ENCODE measurements at places on chromosomes 2 and 18.

DNA sequence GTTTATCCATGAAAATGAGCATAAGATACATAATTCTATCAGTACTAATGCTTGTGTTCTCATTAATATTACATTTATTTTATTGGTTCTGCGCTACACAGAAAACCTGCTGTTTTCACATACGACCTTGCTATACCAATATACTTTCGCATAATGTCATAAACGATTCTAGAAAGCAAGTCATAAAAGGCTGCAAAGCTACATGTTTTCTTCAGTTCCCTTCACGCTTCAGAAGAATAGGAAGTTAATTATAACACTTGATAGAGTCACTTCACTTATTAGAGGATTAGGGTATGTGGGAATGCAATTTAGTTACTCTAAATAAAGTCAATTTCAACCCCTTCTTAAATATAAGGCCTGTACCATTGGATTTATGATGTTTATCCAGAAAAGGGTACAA lies 29.0 kb downstream of the PSME4 start:
- peak; percentile 22 for DNase-seq

- DNase-seq: no peak
These were observed 1080.5 kb upstream of the ACVR2A start for GRCh38 chr2:146764301-146764700.

GRCh38 chr2:12490641-12491040 lies 226.1 kb upstream of the TRIB2 start:
- no peak for DNase-seq

- no peak for DNase-seq
These were observed 32.3 kb upstream of the ASNSD1 start for GRCh38 chr2:189628817-189629530.

DNA sequence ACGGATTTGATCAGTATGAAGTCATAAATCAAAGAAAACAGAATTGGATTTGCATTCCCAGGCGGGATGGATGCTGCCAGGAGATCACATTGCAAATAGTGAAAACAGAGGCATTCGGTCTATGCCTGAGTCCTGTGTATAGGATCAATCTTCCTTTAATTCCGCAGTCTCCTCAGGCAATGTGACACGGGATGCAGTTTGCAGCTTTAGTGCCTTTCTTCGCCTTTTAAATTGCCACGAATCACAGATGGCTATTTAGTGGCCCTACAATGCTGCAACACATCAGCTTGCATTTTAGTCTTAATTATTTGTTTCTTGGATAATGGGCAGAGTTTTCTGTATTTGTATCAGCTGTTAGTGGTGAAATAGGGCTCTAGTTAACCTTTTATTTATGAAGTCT lies 6.8 kb downstream of the ADCYAP1 start:
- no peak for DNase-seq

- DNase-seq: no peak
These were observed 90.6 kb downstream of the LDLRAD4 start for GRCh38 chr18:13309031-13309747.

DNA sequence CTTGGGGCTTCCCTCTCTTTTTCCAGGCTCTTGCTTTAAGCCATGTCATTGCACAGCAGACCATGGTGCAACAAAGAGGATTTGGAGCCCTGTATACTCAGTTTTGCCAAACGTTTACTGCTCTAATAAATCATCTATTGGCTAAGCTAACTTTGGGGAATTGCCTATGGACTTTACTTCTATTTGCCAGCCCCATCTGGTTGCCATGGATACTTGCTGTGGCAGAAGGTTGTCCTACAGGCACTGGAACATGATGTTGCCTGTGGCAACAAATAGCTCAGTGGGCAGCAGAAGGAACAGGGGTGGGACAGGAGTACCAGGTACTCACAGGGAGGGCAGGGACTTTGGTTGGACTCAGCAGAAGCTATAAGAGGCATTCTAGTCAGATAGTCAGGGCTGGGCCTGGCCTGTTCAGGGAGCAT lies 129.7 kb downstream of the CCDC85A start:
- DNase-seq: no peak

GRCh38 chr18:68219872-68220271 lies 495.0 kb downstream of the TMX3 start:
- DNase-seq: no peak

DNA sequence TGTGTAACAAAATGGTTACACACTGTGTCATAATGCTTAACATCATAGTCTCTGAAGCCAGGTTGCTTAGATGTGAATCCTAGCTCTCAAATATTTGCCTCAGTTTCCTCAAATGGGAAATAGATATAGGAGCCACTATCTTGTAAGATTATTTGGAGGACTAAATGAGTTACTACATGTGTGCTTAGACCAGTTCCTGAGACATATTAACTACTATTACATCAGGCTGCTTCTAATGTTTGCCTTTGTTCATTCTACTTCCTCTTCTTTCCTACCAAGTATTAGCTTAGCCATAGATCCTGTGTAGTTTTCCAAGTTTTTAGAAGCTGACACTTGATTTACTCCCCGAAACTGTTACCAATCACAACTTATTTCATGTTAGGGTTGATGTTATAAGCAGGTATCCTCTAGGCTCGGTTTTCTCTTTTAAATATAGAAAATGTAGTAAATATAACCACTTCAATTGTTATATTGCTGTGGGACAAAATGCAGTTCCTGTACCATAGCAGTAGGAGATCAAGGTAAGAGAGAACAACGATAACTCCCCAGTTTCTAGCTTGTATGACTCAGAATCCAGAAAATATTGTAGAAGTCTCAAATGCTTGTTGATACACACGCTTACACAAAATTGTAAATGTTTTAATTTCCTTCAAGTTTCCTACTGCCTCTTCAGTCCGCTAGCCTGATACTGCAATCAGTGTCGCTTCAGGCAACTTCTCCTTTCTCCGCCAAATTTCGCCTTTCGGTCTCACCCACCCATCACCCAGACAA lies 751 bp upstream of the DNAJC10 start:
- DNase-seq: no peak

- DNase-seq: no peak
These were observed 53.7 kb upstream of the FRZB start for GRCh38 chr2:182920089-182920488.

DNA sequence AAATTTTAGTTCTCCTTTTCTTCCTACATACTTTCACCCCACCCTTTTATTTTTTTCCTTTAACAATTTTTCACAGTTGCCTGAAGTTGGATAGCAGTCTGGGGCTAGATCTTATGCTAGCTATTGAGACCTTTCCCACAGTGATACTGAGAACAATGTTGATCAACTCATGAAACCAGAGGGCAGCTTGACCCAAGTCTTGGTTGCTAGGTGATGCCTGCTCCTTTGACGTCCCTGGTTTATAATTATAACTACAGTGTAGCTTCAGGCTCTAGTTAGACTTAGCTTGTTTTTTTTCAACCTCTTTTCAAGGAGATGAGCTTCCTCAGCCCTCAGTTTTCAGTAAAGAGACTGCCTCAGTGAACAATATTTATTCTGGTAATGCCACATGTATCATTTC lies 648.5 kb downstream of the IRS1 start:
- DNase-seq: no peak

DNA sequence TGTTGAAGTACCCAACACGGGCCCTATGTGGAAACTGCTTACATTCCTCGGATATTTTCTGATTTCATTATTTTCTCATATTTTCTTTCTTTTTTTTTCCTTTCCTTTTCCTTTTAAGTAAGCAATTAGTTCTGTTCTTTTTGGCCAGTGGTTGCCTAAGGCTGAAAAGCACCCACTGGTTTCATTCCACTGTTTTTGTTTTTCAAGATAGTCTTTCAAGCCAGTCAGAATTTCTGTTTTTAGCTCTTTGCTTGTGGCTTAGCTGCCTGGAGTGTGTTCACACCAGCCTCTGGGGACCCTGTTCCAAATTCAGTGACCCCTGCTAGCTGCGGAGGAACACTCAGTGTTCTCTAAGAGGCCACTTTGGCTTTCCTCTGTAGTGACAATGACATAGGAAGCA lies 73.6 kb downstream of the NRP2 start:
- DNase-seq: no peak

DNA sequence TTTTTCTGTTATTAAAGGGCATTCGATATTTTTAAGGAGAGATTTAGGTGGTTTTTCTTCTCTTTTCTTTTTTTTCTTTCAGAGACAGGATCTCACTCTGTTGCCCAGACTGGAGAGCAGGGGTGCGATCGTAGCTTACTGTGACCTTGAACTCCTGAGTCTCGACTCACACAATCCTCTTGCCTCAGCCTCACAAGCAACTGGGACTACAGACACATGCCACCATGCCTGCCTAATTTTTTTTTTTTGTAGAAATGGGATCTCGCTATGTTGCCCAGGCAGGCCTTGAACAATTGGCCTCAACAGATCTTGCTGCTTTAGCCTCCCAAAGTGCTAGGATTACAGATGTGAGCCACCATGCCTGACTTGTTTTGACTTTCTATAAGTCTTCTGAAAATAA lies 26.3 kb downstream of the PMAIP1 start:
- no peak for DNase-seq

DNA sequence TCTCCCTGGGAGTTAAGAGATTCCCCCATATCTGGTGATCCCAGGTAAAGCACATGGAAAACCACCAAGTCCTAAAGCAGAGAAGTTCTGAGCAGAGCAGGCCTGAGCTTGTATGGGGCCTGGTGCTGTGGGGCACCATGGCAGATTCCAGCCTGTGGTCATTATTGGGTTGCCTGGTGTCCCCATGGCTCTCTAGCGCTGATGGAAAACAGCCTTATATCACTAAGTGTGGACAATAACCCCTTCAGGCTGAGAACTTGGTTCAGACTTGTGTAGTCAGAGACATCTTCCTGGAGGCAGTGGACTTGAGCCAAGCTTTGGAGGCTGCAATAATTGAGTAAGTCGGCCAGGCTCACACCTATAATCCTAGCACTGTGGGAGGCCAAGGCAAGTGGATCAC lies 96.8 kb downstream of the MCFD2 start:
- no peak for DNase-seq

DNA sequence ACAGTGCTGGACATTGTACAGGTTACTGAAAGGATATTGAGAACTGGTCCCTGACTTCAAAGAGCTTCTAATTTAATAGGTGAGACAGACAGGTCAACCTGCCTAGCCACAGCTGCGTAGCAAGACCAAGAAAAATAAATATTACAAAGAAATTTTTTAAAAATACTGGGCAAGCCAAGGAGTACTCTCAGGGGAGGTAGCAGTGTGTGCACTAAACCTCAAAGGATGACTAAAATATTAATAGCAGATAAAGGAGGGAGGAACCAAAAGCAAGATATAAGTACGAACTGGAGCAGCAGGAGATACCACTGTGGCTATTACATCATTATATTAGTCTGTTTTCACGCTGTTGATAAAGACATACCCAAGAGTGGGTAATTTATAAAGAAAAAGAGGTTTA lies 14.9 kb downstream of the SCG2 start:
- DNase-seq: no peak

GRCh38 chr18:2707551-2708168 lies 52.1 kb downstream of the SMCHD1 start:
- no peak for DNase-seq

DNA sequence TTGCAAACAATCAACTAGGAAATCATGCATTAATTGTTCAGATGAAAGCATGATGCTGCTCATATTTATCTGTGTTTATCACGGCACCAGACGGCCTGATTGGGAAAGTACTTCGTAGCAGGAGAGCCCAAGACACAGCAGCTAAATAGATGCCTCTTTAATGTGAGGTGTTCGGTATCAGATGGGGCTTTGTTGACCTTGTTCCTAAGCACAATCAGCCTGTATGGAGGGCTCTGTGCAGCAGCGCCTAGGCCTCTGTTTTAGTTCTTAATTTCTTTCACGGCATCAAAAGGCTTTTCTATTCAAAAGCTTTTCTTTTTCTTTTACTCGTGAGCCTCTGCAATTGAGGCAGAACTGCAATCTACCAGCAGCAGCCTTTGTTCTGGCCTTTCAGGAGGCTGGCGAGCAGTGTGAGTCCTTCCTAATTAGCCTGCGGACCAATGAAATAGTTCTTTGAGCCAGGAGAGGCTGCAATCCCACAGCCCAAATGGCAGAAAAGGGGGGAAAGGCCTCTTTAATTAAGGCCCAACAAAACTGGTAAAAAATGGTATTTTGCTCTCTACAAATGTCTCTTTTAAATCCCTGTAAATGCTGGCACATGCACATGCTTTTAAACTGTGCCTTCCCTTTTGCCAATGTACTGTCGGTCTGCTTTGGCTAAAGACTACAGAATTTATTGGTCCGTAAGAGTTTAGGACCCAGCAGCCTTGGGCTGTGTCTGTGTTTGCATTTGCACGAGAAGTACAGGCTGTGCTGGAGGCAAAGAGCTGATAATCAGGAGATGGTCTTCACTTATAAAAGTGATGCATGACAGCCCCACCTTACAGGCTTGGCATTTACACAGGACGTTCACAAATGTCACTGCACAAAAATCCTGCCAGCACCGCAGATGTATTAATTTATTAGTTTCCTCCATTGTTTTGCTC lies 159.6 kb downstream of the RND3 start:
- DNase-seq: no peak

Data from naive B cell (primary cell).